ENCODE measurements at places on chromosomes 2 and 18. TPM values are rescaled to one million over a fixed set of nuclear protein-coding genes. Genes with fewer than 3 reads are reported as not detected.

The APCDD1 gene
- 42.2 TPM for total RNA-seq

The DPP10 gene
- not detected for total RNA-seq

The SERPINB11 gene
- total RNA-seq = 7.1 TPM

The TUBA4B gene
- total RNA-seq = not detected

The XDH gene
- total RNA-seq = 39.7 TPM

The CD28 gene
- total RNA-seq = 0.28 TPM

The RGPD8 gene
- total RNA-seq = 3.5 TPM

The UGT1A8 gene
- 0.16 TPM for total RNA-seq

The RNF152 gene
- 7.7 TPM for total RNA-seq

The STPG4 gene
- total RNA-seq = 0.16 TPM

The GEN1 gene
- total RNA-seq = 18.1 TPM

The ANO7 gene
- total RNA-seq = 0.12 TPM

The IL36RN gene
- 64.1 TPM for total RNA-seq

The EVX2 gene
- not detected for total RNA-seq

The LYG2 gene
- not detected for total RNA-seq

The CNGA3 gene
- not detected for total RNA-seq

The IL18RAP gene
- 0.64 TPM for total RNA-seq

The CFAP53 gene
- total RNA-seq = 0.36 TPM

The ABCG8 gene
- not detected for total RNA-seq

The CD226 gene
- 0.44 TPM for total RNA-seq

The COLEC11 gene
- total RNA-seq = not detected

The MAPRE3 gene
- total RNA-seq = 6.9 TPM

The SERPINB5 gene
- 213 TPM for total RNA-seq

The TMEM169 gene
- 0.04 TPM for total RNA-seq

The DOCK10 gene
- 6.7 TPM for total RNA-seq

The LIMS3 gene
- total RNA-seq = not detected

The VSNL1 gene
- total RNA-seq = 65.6 TPM

The IL1A gene
- 9.4 TPM for total RNA-seq

All from esophagus mucosa (tissue), 1 donor.